ENCODE measurements at places on chromosomes 12 and 14.

DNA sequence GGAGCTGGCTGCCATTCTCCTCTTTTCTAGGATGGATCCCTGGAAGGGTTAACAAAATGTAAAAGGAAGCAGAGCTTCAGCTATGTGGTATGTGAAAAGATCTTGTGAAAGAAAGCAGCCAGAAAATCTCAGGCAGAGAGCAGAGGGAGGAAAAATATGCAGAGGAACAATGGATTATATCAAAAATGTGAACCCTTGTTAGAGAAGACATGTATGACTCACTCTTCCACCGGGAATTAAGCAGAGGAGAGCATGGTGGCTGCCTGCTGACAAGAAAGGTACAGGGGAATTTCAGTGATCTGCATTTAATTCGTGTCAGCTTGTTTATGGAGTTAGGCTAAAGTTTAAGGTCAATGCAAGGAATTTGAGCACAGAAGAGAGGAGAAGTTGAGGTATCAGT lies 46.3 kb downstream of the KCNA1 start:
- no peak for DNase-seq

GRCh38 chr14:69323266-69323998 lies 63.5 kb downstream of the GALNT16 start:
- DNase-seq = no peak

DNA sequence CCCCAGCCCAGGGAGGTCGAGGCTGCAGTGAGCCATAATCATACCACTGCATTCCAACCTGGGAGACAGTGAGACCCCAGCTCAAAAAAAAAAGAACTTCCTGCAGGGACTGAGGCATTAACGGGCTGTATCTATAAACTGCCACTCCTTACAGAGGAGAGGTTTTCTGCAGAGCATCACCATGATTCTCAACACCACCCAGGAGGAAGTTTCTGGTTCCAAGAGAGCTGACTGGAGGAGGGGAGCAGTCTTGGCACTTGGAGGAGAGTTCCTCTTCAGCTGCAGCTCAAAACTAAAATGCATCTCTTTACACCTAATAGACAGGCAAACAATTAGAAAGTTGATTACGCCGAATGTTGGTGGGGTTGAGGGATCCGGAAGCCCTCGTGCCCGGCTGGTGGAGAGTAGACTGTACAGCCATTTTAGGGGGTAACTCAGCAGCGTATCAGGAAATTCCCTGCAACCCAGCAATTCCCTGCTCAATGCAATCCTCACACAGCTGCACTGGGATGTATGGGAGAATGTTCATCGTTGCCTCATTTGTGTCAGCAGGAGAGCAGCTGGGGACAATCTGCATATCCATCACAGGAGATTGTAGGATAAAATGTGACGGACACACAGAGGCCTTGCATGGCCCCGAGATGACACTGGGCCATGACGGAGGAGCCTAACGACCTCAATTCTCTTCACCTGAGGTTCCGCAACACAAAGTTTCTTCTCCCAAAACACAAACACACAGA lies 36.6 kb downstream of the ACTN1 start:
- no peak for DNase-seq

DNA sequence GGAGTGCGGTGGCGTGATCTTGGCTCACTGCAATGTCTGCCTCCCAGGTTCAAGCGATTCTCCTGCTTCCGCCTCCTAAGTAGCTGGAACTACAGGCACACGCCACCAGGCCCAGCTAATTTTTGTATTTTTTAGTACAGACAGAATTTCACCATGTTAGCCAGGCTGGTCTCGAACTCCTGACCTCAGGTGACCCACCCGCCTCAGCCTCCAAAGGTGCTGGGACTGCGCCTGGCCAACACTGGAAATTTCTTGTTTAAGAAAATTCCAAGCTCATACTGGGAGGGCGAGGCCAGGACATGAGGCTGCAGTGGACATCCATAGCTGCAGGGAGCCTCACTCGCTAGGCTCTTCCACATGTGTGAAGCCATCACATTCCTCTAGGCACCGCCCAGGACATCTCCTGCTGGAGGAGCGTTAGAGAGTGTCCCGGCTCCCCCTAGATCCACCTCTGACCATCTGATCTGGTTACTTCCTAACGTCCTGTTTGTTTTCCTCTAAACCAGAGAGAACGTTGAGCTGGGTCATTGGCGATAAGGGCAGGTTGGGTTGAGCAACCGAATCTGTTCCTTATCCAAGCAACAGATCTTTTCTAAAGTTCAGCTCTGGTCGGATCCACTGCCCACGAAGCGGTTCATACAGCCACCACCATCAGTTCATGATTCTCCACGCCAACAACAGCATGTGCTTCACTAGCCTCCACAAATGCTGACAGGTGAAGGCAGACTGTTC lies 108.2 kb upstream of the MED13L start:
- no peak for DNase-seq

- no peak for DNase-seq
Measured at GRCh38 chr14:31124197-31124596, 83.4 kb downstream of the HECTD1 start.

DNA sequence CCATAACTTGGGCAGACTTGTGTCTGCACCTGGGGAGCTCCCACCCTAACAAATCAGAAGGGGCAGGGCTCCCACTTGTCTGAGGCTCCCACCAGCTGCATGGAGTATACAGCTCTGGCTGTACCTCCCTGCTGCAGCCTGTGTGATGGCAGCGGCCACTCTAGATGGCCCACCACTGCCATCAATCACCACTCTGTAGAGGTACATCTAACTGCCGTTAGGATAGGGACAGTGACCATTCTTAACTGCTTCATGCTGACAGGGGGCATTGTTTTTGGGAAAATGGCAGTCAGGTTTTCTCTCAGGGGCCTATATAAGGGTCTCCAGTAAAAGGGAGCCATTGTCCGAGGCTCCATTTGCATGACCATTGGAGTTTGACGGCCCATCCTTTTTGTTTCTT lies 42.2 kb downstream of the HSD17B6 start:
- no peak for DNase-seq

DNA sequence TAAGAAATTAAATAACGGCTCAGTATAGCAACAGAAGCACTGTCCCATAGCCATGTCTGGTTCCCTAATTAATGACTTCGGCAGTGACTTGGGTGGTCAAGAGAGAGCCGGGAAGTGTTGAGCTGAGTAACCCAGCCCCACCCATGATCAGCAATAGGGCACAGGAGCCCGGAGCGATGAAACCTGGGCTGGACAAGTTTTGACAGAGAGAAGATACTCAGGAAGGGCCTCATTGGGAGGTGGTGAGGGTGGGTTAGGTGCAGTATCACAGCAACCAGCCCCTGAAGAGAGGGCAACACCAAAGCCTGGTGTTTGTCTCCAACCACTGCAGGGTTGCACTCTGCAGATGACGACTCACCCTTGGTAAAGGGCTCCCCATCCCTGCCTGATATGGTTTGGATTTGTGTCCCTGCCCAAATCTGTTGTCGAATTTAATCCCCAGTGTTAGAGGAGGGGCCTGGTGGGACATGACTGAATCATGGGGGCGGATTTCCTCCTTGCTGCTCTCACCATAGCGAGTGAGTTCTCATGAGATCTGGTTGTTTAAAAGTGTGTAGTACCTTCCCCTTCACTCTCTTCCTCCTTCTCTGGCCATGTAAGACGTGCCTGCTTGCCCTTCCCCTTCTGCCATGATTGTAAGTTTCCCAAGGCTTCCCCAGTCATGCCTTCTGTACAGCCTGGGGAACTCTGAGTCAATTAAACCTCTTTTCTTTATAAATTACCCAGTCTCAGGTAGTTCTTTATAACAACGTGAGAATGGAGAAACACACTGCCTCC lies 124.9 kb upstream of the MED13L start:
- DNase-seq = no peak

GRCh38 chr12:13097491-13098011 lies 5.9 kb downstream of the GSG1 start:
- DNase-seq = no peak

DNA sequence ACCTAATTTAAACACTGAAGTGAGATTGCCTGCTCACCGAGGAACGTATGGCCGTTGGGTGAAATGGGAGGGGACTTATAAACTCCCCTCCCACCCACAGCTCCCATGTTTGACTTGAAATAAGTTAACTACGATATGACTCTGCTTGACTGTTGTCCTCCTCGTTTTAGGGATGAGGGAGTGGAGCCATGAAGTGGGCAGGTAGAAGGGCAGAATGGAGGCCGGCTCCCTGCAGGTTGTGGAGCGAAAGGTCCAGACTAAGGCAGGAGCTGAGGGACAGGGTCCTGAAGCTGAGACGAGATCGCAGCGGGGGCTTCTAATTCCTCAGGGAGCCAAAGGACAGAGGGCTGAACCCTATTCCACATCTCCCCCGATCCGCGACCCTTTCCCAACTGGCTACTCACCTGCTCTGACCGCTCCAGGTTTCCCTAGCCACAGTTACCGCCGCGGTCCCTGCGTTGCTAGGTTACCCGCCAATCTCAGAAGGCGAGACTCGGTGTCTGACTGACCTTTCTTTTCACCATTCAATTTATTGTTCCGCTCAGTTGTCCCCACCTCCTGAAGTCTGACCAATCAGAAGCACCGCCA lies 577 bp upstream of the TPCN1 start:
- no peak for DNase-seq

DNA sequence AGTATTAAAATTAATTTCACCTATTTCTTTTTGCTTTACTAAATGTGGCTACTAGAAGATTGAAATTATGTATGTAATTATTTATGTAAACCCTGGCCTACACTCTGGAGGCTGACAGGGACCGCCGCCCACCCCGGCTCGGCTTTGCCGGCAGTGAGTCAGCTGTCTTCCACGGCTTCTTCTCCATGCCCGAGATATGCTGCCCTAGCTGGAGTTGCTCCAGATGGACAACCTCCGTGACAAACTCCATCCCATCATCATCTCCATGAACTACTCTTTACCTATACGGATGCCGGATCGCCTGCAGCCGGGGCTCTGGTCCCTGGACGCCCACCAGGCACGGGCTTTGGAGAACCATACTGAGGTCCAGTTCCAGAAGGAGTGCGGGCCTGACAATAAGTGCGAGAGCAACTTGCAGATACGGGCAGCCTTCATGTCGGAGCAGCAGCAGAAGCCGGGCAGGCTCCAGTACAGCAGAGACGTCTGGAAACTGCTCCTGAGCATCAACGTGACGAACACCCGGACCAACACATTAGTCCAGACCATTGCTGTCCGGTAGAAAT lies 86.9 kb upstream of the NID2 start:
- DNase-seq = no peak

GRCh38 chr14:101128478-101129321 lies 225.2 kb upstream of the RTL1 start:
- DNase-seq = no peak

- DNase-seq = peak; percentile 63
Measured at GRCh38 chr12:509500-509899, 49.8 kb downstream of the B4GALNT3 start.

- no peak for DNase-seq
Measured at GRCh38 chr12:1829306-1829900, 9.0 kb downstream of the LRTM2 start.

DNA sequence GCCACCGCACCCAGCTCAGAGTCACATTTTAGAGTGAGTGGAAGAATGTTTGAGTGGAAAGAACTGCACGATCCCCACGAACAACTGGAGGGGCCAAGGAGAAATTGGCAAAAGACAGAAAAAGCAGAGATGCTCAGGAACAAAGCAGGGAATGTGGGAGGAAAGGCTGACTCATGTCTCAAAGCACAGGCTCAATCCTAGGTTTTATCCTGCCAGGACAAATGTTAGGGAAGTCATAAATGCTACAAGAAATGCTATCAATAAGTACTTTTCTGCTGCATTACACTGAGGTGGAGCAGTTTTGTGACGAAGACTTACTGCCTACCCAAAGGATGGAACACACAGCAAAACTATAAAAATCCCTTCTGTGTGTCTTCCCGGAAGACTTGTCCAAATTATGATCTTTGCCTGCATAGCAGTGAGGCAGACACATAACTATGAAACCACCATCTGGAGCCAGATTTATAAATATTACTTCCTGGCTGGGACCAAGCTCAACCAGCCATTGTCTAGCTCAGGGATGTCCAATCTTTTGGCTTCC lies 26.7 kb downstream of the NIN start:
- DNase-seq = no peak

DNA sequence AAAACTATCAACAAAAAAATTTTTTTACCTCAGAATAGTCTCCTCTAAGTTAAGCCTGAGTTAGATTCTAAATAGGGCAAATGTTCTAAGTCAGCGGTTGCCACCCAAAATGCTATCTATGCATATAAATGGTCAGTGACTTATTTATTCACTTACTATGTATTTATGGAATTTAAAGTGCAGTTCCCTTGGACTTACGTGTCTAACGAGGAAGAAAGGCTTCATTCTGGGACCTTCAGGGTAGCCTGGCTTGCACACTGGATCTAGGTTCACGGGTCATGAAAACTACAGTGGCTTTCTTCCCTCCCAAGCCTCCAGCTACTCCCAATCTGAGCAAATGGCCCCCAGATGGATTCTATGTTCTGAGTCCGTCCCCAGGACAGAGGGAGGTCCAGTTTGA lies 77.1 kb downstream of the ARF6 start:
- no peak for DNase-seq

DNA sequence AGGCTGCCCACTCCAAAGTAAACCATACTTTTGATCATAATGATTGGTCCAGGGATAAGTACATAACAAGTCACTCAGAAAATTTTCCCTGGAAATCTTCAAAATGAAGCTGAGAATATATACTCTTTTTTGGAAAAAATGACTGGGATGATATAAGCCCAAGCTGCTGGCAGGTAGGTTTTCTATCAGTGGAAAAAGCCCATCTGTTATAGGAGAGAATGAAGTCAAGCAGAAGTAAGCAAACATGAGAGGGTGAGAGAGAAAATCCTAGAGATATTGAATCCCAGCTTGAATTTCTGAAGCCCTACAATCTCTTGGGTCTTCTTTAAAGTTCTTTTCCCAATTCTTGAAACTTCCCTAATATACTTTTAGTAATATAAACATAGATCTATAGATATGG lies 37.3 kb upstream of the ZDHHC17 start:
- no peak for DNase-seq

GRCh38 chr12:91685917-91686316 lies 459.7 kb downstream of the BTG1 start:
- DNase-seq = no peak

GRCh38 chr14:65414961-65415589 lies 2.5 kb downstream of the FUT8 start:
- DNase-seq = no peak

DNA sequence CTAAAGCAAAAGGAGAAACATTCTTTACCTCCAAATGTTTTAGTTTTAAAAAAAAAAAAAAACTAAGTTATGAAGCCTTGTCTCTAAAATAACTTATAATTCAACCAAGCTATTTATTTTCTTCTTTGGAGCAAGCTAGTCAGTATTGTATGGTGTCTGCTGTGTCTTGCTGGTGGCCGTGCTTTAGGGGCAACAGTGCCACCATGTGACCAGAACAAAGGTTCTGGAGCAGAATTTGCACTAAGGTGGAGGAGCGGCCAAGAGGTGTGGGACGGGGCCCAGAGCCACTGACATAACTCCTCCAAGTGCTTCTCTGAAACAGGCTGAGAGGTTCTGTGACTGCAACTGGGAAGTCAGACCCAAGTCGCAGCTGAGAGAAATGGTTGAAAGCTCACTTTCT lies 4.5 kb downstream of the FICD start:
- DNase-seq = no peak
